Thyroid gland (tissue), 4 donors: ENCODE measurements at places on chromosomes 12 and 14.

- no peak for DNase-seq
These were observed 223.8 kb downstream of the VRK1 start for GRCh38 chr14:97021001-97021400.

- no peak for DNase-seq
These were observed 167.4 kb upstream of the HMGA2 start for GRCh38 chr12:65656891-65657351.

DNA sequence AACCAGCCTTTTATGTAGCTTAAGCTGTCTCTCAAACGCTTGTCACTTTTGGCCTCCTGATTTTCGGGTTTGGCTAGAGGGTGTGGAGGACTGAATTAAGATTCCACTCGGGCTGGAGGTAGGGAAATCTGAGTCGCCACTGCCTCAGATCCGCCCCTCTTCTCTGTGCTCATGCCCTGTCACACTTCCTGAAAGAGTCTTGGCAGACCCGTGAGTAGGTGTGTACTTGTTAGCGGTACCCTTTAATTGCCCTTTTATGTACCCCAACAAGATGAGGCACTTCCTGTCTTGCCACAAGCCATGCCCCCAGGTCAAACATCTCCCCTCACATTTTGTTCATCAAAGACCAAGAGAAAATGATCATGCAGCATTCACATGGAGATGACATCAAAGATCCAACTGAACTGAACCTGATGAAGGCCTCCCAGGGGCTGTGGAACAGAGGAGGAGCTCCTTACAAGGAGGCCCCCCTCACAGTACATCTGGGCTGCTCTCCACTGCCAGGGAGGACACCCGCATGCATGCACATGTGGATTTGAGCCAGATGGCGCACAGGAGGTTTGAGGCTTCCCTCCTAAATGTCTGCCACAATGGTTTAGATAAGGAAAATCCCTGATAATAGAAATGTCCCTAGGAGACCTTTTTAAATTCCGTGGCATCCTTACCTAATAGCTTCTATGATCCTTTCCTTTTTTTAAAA lies 86.5 kb upstream of the CDKN3 start:
- no peak for DNase-seq

DNA sequence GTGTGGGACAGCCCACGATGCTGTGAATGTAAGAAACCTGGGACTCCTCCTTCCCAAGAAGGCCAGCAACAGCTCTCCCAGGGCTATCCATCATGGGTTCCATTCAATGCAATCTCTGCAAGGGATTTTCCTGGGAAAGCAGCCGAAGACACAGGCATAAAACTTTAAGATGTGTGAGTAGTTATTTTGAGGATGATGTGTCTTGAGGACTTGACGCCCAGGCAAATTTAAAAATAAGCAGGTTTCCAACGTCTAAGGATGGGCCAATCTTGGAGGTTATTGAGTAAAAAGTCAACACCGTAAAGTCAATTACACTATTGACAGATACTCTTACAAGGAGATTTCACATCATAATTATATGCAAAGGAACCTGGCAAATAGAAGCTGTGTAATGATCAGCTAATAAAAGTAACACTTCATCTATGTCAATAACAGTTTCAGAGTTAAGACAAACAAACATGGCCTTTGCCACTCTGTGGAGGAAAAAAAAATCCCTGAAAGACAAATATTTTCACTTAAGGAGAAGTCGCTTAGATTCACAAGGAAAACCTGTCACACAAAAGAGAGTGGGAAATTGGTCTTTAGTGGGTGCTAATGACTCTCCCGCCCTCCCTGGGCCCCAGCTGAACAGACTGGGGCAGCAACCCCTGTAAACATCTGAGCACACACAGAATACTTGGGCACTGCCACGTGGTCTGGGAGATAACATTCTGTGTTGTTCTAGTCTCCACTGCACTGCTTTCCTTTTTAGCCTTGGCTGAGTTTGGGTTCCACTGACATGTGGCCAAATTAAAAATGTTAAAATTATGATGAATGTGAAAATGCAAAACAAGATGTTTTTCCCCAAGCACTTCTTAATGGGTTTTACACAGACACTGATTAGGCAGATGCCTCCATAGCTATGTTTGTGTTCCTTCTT lies 240.9 kb downstream of the FOXN3 start:
- DNase-seq = no peak

GRCh38 chr14:58638231-58639197 lies 752 bp downstream of the DACT1 start:
- peak; percentile 41 for DNase-seq

GRCh38 chr14:65149116-65149515 lies 46.8 kb upstream of the MAX start:
- no peak for DNase-seq

DNA sequence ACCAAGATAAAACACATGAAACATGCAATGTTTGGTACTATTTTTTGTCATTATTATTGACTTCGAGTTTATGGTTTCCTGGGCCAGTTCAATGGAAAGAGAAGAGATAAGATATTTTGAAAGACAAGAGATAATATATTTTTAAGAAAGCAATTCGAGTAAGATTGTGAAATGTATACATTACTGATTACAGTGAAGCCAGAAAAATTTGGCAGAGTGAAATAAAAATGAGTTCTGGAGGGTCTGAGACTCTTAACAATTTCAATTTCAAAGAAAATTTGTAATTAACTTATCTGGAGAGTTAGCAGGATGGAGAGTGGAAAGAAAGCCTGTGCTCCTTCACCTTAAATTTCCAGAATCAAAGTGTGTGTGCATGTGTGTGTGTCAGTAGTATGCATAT lies 17.3 kb downstream of the CCER1 start:
- no peak for DNase-seq

DNA sequence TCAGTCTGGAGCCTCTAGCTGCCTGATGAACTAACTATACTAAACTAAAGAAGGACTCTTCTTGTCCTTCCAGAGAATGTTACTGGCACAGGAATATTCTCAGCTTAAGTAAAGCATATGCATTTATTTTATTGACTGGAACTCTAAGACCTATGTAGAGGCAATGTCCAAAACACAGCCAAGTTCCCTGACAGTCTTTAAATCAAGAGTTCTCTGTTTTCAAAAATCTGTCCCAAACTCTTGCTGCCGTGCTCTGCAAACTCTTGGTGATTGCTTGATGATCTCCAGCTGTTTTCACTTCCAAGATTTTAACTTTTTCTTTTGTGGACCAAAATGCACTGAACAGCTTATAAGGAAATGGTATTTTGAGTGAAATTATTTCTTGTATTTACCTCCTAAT lies 67.5 kb upstream of the DAAM1 start:
- DNase-seq = no peak

- no peak for DNase-seq
These were observed 92.2 kb downstream of the FLRT2 start for GRCh38 chr14:85622106-85622505.

- no peak for DNase-seq
These were observed 58.7 kb upstream of the REP15 start for GRCh38 chr12:27637524-27637923.

DNA sequence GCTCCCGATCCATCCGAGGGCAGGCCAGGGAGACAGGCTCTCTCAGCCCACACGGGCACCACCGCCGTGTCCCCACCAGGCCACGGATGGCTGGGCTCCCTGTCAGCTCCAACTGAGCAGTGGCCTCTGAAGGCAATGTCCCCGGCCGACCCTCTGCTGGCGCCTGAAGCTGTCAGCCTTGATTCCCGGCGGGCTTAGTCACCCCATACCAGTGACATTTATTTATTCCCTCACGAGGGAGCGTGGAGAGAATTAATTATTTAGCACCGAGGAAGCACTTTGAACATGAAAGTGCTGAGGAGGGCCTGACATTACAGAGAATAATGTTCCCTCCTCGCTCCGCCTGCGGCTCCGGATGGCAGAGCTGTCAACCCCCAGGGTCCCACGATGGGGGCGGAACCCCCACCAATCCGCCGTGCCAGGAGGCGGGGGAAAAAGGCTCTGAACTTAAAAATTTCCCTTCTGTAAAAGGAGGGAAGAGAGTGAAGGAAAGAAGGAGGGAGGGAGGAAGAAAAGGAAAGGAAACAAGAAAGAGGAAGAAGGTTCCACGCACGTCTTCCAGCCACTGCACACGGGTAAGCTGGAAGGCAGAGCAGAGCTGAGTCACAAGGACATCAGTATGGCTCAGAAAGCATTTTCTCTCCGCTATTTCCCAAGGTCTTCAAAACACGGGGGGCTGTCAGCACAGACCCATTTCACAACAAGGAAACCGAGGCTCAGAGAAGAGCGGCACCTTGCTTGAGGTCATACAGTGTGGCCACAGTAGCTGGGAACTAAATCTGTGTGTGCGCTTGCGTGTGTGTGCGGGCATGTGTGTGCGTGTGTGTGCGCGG lies 108.7 kb upstream of the NCOR2 start:
- no peak for DNase-seq

DNA sequence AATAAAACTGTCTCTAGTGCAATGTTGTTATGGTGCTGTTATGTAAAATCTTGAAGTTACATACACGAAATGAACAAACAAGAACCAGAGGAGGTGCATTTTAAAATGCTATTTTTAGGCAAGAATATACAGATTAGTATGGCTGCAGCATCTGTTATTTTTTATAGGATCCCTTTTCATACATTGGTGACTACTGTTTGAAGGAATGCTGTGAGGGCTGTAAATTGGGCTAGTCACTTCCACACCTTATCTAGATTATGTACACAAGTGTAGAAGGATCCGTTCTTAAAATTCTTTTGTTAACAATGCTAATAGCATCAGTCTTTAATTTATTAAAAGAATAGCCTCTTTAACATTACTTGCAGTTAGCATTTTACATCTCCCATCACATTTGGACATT lies 284.3 kb upstream of the MDGA2 start:
- no peak for DNase-seq

- DNase-seq = no peak
These were observed 160.3 kb upstream of the BMP4 start for GRCh38 chr14:54116972-54117371.
